ENCODE measurements at places on chromosomes 1 and 21.

- DNase-seq = no peak
Measured at GRCh38 chr1:185934476-185935189, 200.4 kb downstream of the HMCN1 start.

DNA sequence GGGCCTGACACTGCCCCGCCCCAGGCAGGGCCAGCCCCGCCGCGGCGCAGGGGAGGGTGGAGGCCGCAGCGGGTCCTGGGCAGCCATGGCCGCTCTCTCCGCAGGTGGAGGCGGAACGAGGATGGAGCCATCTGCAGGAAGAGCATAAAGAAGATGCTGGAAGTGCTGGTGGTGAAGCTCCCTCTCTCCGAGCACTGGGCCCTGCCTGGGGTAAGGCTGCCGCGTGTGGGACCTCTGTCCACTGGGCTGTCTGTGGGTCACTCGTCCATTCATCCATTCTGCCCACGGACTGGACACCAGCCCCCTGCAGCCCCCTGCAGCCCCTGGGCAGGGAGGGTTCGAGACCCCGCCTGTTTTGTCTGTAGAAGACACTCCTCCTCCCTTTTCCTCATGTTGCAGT lies 18.4 kb upstream of the LRRC3 start:
- no peak for DNase-seq

DNA sequence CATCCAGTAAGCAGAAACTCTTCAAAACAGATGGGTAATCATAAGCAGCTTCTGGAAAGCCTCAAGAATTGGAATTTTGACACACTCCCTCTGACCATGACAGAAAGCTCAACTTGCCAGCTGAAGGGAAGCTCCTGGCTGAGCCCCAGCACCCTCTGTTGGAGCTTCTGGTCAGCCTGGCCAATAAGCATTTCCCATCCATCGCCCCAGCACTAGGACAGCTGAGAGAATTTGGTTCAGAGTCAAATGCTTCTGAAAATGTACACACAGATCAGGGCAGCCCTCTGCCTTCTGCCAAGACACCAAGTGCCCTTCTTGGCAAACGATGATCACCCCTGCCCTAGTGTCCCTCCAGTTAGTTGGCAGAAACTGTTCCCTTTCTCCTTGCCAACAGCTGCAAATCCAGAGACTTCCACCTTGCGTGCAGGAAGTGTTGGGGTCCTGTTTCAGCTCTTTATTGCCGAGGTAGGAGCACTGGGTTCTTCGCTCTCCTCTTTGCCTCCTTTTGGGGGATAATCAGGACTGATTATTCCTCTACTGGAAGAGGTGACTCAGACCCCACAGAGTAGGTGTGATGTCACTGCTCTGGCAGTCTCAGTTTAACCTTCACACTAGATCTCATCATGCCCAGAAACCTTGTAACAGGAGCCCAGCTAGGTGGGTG lies 11.9 kb downstream of the PIGV start:
- no peak for DNase-seq

GRCh38 chr1:19028110-19028509 lies 71.6 kb upstream of the IFFO2 start:
- no peak for DNase-seq

- DNase-seq = no peak
Measured at GRCh38 chr1:61247881-61248752, 165.8 kb downstream of the NFIA start.

DNA sequence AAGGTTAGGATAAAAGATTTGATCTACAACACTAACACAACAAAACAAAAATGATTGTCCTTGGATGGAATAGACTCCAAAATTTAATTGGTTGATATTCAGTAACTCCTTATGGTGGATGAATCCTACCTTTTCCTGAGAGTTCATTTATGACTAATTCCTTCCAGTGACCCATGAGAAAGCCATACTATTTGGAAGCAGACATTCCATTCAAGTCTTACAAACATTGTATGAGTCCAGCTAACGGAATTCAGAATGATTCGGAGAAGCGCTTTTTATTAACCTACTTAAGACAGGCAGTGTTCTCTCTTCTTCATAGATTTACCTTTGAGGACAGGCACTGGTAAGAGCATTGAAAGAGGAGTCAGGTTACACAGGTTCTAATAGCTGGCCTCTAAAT lies 155.6 kb upstream of the ZNF648 start:
- DNase-seq = no peak

DNA sequence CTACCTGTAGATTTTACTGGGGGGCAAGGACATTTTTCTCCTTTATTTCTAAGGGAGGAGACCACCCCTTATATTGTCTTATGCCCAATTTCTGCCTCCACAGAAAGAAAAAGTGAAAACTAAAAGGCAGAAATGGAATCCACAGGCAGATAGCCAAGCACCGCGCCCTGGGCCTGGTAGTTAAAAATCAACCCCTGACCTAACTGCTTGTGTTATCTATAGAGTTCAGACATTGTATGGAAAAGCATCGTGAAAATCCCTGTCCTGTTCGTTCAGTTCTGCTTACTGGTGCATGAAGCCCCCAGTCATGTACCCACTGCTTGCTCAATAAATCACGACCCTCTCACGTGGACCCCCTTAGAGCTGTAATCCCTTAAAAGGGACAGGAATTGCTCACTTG lies 33.7 kb upstream of the IL6R start:
- DNase-seq = no peak

- DNase-seq = no peak
Measured at GRCh38 chr21:33228455-33228854, 1.3 kb upstream of the IFNAR2 start.

- DNase-seq = no peak
Measured at GRCh38 chr21:39232861-39233291, 49.6 kb upstream of the PSMG1 start.

DNA sequence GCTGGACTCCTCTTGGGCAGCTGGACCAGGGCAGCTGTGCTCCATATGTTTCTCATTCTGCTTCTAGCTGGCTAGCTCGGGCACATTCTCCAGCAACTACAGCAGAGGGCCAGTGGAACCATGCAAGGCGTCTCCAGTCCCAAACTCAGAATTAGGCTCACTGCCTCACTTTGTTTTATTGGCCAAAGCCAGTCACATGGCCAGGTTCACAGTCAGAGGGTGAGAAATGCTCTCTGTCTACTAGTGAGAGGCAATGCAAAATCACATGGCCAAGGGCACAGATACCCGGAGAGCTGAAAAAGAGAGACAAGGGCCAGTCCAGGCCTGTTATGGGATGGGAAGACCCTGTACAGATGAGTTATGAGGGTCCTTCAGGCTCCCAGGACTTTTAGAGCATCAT lies 78.8 kb upstream of the KLHDC7A start:
- no peak for DNase-seq

- peak; percentile 43 for DNase-seq
Measured at GRCh38 chr1:43453442-43454269, at the start of gene HYI. TSS of gene HYI (minus strand) at chr1:43453931. CDS start at chr1:43453793, 138 bp downstream.

GRCh38 chr1:203799157-203799556 lies 3.7 kb downstream of the ZBED6 start:
- DNase-seq = no peak

DNA sequence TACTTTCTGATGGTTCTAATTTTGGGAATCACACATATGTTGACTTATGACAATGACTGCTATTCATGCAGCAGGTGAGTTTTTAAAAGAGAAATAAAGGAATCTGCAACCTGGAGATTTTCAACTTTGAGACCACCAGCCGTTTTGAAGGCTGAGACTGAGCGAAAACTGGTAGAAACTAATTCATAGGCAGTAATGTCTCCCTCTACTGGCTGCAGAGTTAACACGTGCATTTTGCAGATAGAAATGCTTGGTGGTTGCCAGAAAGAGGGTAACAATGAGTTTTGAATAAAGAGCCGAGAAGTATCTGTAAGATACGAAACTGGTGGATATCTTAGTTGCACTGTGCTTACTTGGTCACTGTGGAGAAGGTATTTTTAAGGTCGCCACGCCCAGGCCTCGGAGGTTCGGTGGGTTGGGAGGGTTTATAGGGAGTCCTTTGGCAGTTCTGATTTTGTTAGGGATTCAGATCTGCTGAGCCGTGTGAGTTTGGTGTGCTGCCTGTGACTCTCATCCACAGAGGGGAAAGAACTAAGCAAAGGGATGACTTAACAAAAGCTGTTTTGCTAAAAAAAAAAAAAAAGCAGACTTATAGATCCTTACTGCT lies 83.0 kb downstream of the RYR2 start:
- no peak for DNase-seq

DNA sequence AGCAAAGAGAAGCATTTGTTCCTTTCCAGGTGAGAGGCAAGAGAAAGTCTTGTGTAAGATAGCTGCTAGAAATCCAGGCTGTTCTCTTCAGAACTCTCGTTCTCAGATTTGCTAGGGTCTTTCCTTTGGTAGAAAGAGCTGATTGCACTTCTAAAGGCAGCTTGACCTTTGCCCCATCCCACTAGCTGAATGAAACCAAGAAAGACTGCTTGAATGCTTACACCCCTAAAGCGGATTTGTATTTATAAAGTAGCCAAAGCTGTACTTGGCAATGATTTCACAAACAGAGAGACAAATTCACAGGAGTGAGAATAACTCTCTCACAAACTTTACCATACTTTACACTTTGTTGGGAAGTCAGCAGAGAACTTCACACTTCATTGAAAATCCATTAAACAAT lies 424.1 kb downstream of the TTLL7 start:
- DNase-seq = no peak

DNA sequence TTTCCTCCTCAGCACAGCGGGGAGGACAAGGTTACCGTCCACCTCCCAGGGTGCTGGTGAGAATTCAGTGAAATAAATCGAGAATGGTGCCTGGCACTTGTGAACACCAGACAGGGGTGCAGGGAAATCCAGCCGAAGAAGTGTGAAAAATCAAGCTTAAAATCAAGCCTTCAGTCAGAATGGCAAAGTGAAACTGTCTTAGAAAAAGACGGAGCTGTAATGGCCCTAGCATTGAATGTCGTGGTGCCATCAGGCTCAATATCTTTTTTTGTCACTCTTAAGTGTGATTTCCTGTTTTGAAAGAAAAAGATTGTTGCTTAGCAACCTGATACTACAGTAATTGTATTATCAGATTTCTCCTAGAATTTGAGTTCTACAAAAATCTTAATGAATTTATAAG lies 22.1 kb downstream of the EDARADD start:
- no peak for DNase-seq

DNA sequence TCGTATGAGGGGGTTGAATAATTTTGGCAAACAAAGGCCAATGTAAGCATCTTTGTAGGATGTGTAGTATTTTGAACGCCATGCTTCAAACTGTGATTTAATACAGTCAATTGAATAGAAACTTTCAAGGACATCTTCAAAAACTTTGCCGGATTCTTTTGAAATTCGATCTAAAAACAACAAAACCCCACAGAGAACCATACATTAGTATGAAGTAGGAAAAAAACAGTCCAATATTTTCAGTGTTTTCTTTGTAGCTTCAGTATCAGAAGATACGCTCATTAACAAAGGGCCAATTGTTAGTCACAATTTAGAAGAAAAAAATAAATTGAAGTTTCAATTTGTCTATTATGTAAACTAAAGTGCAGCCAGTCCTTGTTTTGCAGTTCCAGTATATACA lies 20.7 kb upstream of the SYNJ1 start:
- no peak for DNase-seq

- no peak for DNase-seq
Measured at GRCh38 chr1:9910076-9910422, at the start of gene CTNNBIP1. TSS of gene CTNNBIP1 (minus strand) at chr1:9910269. CDS start at chr1:9872064, 38,205 bp downstream.

GRCh38 chr21:41666641-41667081 lies 100.2 kb downstream of the RIPK4 start:
- DNase-seq = no peak

- peak; percentile 49 for DNase-seq
Measured at GRCh38 chr1:4652631-4653327, 1.6 kb upstream of the AJAP1 start.

- no peak for DNase-seq
Measured at GRCh38 chr1:17135530-17135929, 16.3 kb upstream of the PADI2 start.

DNA sequence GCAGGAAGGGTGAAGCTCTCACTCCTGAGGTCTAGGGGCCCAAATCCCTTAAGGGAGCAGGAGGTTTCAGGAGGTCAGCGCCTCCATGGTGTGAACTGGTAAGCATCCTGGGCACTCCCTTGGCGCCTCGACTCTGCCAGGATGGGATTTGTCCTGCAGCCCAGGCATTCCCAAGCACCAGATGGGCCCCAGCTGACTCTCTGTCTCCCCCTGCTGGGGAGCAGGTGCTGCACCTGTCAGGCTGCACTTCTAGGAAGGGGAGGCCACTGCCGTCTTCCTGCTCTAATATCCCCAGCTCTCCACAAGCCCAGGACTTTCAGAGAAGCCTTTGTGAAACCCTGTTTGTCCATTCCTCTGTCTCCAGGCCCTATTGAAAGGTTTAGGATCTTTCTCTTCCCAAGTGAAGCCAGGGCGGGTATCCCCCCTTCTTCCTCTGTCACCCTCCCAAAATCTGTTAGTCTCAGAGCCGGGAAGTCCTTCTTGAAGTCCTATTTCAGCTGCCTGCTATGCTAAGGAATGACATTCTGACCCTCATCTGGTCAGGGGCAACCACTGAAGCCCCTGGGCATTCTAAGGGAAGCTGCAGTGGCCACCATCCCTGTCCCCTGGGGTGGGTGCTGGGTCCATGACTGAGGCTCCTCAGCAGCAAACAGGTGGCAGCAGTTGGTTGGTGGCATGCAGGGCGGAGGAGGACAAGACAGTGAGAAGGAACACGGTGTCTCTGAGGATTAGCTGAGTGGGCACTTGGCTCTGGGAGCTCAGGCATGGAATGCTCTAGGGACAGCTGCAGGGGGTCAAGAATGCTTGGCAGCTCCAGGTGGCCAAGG lies 3.2 kb downstream of the MYBPH start:
- DNase-seq = no peak

DNA sequence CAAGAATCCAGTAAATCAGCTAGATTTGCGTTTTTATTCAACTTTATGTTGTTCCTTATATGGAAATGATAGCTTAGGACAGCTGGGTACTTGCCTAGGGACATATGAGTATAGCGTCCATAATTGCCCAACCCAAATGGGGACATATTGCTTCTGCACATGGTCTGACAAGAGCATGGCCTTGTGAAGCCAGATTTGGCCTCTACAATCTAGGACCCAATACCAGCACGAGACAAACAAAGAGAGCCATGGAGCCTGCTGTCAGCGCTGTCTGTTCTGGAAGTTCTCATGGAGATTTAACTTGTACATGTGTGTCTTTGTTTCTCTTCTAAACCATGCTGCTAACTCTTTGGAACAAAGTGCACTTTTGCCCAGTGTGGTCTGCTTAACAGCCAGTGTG lies 240.0 kb upstream of the CAMK1G start:
- no peak for DNase-seq

DNA sequence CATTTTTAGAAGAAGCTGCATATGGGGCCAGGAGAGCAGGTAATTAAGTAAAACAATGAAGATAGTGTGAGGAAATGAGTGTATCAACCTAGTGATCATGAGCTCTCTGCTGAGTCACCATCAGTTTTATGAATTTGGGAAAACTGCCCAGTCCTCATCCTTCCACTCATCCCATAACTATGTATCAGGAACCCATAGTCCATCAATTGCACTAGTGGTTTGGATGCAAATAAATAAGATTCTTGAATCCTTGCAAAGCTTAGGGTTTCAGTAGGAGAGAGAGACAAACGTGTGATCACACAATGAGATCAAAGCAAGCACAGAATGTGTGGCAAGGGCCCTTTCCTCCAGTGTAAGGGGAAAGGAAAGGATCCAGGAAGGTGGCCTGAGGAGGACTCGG lies 145.6 kb downstream of the ZZZ3 start:
- DNase-seq = no peak

- no peak for DNase-seq
Measured at GRCh38 chr1:200452850-200453552, 43.2 kb upstream of the ZNF281 start.
